ENCODE measurements at places on chromosomes 1 and 21.
A peak's percentile ranks its signal among the peaks of the same experiment; 100 is the strongest.

DNA sequence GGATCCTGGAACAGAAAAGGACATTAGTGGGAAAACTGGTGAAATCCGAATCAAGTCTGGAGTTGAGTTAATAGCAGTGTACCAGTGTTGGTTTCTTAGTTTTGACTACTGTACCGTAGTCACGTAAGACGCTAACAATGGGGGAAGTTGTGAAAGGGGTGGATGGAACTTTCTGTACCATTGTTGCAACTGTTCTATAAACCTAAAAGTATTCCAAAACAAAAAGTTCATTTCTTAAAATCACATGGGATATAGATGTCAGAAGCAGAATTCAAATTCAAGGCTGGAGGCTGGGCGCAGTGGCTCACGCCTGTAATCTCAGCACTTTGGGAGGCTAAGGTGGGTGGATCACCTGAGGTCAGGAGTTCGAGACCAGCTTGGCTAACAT lies 16.9 kb downstream of the ARHGEF19 start:
- DNase-seq: no peak

DNA sequence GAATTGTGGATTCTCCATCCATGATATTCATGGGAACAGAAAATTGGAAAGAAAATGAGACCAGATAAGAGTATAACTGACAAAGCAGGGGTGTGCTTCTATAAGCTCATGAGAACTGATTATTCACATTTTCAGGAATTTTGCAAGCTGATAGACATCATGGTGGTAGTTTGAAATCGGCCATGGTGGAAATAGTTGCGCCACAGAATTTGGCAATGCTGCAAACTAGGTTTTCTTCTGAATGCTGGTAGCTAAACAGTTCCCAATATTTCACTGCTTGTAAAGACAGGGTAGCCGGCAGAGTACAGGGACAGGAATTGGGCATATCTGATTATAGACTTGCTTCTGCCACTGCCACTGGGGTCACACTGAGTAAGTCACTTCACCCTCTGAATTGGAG lies 151.1 kb downstream of the PLXNA2 start:
- DNase-seq: no peak

DNA sequence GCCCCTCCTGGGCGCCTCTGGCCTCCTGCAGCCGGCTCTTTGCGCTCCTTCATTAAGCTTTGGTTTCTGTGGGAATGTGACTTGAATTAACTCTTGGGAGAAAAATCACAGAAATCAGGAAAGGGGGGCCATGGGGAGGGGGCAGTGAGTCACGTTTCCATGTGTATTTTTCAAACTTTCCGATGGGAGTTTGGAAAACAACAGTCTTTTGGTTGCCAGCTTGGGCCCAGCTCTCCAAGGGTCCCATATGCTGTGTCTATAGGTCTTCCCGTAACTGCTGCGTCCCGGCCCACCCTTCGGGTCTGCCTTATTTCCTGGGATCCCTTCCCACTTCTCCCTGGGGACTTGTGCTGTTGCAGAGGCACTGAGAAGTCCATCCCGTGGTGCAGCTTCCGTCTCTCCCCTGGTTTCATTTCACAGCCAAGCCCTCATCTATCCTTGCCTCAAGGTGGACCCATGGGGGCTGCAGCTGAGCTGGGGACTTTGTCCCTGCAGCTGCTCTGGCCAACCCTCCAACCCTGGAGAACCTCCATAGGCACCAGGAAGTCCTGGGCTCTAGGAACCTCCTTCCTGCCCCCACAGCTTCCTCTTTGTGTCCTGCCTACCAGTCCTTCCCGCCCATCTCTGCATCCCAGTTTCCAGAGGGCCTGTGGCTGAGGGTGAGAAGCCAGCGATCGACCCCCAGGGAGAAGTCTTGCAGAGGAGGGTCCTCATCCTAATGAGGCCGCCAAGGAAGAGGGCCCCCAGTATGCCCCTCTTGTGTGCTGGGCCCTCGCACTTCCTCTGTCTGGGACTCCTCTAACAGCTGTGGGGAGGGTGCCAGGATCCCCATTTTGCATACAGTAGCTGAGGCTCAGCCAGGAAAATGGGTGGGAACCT lies 11.6 kb upstream of the LMNA start:
- peak; percentile 81 for DNase-seq

GRCh38 chr1:73839922-73840321 lies 358.1 kb downstream of the LRRIQ3 start:
- no peak for DNase-seq

GRCh38 chr1:110520827-110521226 lies 1.9 kb upstream of the KCNA10 start:
- no peak for DNase-seq

DNA sequence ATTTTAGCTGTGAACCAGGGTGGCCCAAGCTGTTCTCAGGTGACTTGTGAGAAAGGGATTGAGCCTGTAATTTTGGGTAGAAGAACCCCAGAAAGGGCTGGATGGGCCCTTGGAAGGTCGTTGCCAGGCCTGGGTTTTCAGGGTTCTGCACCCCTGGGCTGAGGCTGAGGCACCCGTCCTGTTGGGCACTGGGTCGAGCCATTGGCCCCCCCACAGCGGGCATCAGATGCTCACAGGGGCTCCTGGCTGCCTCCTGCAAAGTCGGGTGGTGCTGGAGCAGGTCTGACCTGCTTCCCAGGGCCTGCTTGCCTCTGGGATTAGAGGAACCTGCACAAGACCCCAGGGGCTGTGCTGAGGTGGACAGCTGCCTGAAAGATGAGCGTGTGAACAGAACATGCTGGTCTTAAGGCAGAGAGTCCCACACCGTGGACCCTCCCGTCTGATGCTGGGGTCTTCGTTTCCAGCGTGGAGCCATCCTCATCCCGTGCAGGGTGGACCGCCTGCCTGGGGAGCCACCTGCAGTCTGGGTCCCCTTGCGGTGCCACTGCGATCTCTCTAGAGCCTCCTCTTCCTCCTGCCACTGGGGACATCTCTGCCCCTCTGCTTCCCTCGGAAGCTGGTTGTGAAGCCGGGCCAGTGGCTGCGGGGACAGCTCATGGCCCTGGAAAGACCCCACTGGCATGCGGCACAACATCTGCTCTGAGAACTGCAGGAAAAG lies 1.7 kb upstream of the TRPM2 start:
- DNase-seq: no peak

GRCh38 chr1:36168514-36168913 lies 12.6 kb downstream of the MAP7D1 start:
- no peak for DNase-seq

DNA sequence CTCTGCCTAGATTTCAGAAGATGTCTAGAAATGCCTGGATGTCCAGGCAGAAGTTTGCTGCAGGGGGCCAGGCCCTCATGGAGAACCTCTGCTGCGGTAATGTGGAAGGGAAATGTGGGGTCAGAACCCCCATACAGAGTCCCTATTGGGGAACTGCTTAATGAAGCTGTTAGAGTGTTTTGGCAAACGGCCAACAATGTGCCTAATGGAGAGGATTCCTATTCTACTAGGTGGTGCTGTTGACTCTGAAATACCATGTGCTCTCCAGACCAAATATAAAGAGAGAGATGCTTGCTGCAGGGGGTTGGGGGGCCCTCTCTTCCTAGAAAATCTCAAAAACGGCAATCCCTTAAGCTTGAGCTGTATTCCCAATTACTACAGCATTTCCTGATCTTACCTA lies 57.1 kb upstream of the DR1 start:
- no peak for DNase-seq

DNA sequence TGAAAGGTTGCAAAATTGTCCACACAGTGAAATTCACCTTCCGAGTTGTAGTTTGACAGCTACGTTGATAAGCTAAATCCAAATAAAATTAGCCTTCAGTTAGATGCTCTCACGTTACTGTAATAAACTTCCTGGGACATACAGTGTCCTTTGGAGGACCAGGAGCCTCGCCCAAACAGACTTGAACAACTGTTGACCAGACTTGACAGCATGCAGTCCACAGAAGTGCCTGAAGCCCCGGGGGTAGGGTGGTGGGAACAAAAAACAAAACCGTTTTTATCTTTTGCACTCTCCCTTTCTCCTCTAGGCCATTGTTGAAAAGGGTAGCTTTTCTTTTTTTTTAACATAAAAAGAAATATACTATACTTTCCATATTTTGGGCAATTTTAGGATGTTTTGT lies 172.8 kb upstream of the SAMSN1 start:
- no peak for DNase-seq

DNA sequence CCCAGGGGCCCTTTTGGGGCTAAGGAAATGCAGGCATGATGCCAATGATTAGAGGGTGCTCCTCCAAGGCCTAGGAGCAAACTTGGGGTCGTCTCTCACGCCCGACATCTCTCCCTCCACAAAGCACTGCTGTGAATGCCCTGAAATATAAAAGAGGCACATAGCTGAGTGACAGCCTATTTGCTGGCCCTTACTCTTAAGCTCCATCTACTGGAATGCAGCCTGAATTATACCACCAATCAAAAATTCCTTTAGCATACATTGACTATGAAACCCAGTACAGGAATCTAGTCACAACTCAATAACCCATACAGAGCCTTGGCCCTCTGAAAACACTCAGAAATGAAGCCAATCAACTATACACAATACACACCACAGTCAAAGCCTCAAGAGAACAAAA lies 105.5 kb downstream of the LRIG2 start:
- no peak for DNase-seq

DNA sequence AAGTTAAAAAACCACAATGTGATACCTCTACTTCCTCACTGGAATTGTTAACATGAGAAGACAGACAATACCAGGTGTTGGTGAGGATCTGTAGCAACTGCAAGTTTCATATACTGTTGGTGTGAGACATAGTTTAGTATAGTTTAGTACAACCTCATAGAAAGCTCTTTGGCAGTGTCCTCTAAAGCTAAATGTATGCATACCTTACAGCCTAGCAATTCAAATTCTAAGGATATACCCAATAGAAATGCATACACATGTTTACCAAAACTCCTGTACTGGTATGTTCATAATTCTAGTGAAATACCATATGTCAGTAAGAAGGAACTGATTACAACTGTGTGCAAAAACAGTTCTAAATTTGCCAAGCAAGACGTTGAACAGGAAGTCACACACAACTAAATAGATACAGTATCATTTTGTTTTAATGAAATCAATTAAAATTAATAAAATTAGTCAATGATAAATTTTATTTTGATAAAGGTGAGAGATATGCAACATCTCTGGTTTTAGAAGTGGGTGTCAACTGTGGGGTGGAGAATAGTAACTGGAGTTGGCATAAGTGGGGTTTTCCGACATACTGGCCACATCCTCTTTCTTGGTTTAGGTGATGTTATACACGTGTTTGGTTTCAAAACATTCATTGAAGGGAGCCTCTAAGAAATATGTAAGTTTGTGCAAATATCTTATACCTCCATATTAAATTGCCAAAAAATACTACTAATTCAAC lies 450.7 kb downstream of the PTPRC start:
- DNase-seq: no peak

DNA sequence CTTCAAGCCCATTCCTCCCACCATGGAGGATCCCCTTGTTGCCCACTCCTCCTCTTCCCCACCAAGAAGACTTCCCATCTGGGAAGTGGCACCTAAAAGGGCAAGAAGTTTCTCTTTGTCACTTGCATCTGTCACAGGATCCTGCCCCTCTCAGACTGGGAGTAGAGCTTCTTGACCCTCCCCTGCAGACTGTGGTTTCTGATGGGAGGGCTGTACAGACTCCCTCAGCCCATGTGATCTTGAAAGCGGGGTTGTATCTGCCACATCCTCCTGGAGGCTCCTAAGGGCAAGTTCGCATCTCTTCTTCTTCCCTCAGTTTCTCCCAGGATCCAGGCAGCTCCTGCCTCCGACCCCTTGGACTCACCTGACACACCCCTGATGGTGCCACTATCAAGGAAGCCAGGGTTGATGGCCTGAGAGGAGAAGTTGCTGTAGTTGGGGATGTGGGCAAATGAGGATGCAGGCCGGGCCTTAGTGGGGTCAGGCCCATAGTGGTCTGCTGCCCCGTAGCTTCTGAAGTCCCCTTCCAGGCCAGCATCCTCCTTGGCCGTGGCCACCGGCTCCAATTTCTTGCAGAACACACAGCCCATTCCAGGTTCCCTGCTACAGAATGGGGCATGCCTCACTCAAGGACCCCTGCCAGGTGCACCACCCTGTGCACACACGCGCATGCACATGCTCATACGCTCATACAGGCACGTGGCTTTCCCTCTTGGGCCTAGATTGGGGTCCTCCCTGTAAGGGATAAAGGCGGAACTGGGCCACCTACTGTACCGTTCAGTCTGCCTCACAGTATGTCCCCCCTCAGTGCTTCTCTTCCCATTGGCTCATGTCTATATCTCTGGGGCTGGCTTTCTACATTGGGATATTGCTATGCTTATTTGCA lies 11.4 kb downstream of the FGR start:
- DNase-seq: no peak

- DNase-seq: no peak
Measured at GRCh38 chr1:84702143-84702542, 11.9 kb upstream of the SSX2IP start.

DNA sequence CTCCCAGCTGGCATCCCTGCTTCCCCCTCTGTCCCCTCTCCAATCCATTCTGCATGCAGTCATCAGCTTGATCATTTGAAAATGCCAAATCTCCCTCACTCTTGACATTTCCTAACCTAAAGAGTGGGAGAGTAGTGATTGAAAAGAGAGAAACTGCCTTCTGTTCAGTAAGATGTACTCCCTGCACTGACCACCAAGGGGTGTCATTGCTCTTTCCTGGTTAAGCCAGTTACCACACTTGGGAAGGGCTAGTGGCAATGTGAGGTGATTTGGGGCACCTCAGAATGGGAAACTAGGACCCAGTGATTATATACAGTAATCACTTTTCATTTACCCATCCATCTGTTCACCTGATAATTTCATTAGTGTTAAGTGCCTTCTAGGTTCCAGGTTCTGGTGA lies 6.9 kb upstream of the TMEM269 start:
- DNase-seq: no peak

GRCh38 chr1:5821540-5822176 lies 170.6 kb downstream of the NPHP4 start:
- no peak for DNase-seq

GRCh38 chr1:186813420-186813819 lies 15.3 kb upstream of the PLA2G4A start:
- no peak for DNase-seq

GRCh38 chr1:93186667-93187066 lies 6.1 kb downstream of the CCDC18 start:
- no peak for DNase-seq

DNA sequence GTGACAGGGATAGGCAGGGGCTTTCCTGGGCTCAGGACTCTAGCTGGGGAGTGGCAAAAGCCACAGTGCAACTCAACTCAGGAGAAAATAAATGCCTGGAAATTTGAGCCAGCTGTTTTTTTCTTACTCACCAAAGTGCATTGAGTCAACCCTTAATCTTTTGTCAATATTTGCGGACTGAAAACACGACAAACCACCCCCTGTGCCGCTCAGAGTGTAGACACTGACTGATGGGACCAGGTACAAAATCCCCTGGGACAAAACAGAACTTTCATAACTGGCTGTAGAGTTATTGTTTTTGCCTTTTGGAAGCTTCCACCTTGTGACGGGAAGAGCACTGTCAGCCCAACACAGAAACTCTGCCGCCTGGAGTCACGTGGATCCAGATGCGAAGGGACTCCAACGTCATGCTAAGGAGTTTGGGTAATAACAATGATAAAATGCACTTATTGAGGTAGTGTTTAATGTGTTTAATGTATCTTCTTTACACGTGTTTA lies 164.6 kb downstream of the PLPP3 start:
- no peak for DNase-seq
